ENCODE measurements at places on chromosomes 12 and 14.
A peak's percentile ranks its signal among the peaks of the same experiment; 100 is the strongest.

DNA sequence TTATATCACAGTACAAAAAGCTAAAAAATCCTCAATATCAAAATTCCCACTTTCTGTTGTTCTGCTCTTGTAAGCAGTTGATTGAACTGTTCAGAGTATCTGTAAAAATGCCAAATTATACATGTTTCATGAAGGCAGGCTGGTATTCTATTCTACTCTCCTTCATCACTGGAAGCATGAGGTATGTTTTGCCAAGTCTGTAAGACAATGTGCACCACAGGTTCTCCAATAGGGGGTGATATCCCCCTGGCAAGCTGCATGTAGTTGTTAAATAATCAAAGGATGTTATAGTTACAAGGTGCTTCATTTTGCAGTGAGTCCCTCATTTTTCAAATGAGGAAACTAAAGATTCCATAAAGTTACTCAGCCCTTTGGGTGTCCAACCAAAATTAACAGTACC lies 15.1 kb upstream of the NEK9 start:
- peak; percentile 59 for DNase-seq

DNA sequence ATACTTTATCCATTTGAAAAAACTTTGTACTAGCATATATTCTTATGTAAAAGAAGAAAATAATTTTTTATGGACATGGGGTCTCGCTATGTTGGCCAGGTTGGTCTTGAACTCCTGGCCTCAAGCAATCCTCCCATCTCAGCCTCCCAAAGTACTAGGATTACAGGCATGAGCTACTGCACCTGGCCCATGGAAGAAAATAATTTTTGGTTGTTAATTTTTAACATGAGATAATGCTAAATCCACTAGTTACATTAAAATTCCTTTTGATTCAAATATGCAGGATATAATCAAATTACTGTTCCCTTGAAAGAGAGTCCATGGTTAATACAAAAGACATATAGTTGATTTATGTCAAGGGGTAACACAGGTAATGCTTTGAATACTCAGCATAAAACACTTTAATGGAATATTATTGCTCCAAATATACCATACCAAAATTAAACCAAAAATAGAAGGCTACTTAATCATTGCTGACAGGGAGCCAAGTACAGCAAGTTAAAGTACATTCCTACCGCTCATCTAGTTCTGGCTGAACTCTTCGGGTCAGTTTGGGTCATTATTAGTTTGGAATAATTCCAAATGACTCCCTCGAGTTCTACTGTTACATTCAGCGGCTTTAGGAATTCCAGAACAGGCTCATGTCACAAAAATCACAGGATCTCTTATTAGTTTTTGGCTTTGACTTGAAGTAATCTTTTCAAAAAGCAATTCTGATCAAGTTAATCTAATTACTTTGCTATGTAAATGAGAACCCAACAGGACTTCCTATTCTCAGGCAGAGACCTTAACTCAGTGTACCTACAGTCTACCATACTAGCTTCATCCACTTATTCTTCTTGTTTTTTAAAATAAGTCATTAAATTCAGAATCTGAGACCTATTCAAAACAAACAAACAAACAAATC lies 6.1 kb downstream of the SOS2 start:
- no peak for DNase-seq

DNA sequence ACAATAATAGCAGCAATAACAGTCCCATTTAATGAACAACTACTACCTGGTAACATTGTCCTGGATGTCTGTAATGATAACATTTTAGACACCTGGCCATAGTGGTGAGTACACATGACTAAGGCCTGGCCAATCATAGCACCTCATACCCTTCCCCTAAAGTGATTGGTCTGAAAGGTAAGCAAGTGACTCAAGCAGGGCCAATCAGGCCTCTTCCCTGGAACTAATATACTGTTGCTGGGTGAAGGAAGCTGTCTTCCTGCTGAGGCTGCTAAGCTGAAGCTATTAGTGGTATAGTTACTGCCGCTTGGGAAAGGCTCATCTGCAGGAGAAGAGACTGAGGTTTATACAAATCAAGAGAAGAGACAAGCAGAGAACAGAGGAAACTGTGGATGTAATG lies 18.7 kb upstream of the NOS1 start:
- DNase-seq = no peak

- DNase-seq = no peak
These were observed at the start of gene HOXC13 for GRCh38 chr12:53938326-53939140. TSS of gene HOXC13 (plus strand) at chr12:53938831. CDS start at chr12:53938907, 76 bp downstream.

GRCh38 chr14:30053103-30053502 lies 125.5 kb upstream of the PRKD1 start:
- no peak for DNase-seq

DNA sequence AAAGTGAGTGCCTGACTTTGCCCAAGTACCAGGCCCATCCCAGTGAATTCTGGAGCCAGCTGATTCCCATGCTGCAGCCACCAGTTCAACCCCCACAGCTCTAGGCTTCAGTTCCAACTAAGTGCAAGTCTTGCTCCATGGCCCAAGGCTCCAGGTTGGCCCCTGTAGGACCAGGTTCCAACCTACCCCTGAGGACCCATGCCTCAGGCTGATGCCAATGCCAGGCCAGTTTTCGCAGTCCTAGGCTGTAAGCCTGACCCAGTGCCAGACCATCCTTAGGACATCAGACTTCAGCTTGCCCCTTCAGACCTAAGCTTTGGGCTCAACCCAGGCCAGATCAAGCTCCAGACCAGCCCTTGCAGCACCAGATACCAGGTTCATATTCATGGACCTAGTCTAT lies 352.6 kb downstream of the FSCB start:
- DNase-seq = no peak

GRCh38 chr14:59827401-59827800 lies 43.2 kb downstream of the RTN1 start:
- DNase-seq = no peak

DNA sequence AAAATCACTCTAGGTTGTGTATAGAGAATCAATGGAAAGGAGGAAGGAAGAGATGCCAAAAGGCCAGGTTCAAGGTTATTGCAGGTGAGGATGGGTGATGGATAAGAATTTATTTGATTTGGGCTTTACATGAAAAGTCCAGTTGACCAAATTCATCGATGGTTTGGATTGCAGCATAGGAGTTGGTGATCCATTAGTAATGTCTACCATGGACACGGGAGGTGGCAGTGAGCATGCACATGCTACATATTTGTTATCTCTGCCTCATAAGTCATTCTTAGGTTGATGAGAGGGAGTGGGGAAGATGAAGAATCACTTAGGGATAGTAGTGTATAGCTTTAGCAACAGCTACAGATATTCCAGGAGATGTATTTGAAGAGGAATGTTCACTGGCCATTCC lies 211.4 kb downstream of the PHETA1 start:
- DNase-seq = no peak

GRCh38 chr12:104181313-104181712 lies 34.3 kb upstream of the TXNRD1 start:
- DNase-seq = no peak
